ENCODE measurements at places on chromosomes 16 and 17. TPM values are rescaled to one million over a fixed set of nuclear protein-coding genes. Genes with fewer than 3 reads are reported as not detected.
A peak's percentile ranks its signal among the peaks of the same experiment; 100 is the strongest.

GRCh38 chr17:40061609-40062038, 1.1 kb upstream of the THRA start:
- DNase-seq: no peak

GRCh38 chr16:12178251-12178990, 201.9 kb downstream of the SNX29 start:
- no peak for DNase-seq

DNA sequence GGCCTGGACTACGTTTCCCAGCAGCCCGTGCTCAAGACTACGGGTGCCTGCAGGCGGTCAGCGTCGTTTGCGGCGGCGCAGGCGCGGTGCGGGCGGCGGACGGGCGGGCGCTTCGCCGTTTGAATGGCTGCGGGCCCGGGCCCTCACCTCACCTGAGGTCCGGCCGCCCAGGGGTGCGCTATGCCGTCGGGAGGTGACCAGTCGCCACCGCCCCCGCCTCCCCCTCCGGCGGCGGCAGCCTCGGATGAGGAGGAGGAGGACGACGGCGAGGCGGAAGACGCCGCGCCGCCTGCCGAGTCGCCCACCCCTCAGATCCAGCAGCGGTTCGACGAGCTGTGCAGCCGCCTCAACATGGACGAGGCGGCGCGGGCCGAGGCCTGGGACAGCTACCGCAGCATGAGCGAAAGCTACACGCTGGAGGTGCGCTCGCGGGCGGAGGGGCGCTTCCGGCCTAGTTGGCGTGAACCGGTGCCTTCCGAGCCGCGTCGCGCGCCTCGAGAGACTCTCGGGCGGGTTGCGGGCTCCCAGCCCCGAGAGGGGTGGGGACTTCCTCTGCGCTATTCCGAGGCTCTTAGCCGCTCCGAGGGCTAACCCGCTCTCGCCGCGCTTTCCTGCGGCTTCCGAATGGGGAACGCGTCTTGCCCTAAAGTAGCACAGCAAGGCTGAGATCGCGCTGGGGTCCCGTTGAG, at the start of gene RBL2:
Gene RBL2 (plus strand): TSS at position 95 of the 689 bp plus-strand sequence. CDS start 86 bp downstream, at position 181.
- peak; percentile 94 for DNase-seq

DNA sequence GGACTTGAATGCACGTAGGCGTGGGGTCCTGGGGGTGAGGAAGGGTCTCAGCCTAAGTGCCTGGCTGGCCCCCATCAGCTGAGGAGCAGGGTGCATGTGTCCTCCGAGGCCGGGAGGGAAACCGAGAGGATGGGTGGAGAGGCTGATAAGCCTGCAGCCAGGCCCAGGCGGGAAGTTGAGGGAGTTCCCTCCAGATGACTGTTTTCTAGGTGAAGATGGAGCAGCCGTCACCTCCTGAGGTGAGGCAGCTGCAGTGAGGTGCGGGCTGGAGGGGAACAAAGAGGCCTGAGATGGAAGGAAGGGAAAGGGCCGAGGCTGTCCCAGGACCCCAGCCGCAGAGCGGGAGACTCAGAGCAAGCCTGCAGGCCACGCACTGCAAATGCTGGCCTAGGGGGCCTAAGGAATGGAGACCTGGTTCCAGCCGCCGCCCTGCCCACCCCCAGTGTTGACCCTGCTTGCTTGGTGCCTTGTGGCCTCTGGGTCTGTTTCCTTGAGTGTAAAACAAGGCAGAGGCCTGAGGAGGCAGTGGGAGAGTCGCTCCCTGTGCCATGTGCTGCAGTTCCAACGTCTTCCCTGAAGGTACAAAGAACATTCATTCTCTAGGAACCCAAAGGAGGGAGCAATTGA, 3.0 kb downstream of the PECAM1 start:
- DNase-seq: peak; percentile 58

- peak; percentile 48 for DNase-seq
These were observed 14.1 kb upstream of the TNS4 start for GRCh38 chr17:40515491-40516041.

DNA sequence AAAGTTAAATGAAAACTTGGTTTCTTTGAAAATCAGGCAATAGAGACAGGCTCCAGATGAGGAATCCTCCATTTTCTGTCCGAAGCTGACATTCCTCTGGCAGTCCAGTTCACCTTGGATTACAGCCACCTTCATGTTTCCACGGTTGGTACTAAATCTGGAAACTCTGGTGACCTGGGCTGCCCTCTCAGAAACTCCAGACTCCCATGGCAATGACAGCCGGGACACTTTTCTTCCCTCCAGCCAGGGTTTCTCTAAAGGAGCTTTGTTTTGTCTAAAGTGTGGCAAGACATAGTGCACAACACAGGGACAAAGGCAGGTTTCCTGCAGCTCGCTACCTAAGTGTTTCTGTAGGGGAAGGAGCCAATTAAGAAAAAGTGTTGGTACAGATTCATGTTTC, 36.0 kb downstream of the CLUAP1 start:
- DNase-seq: no peak

GRCh38 chr17:14741491-14741890, 440.6 kb downstream of the HS3ST3B1 start:
- DNase-seq: no peak

DNA sequence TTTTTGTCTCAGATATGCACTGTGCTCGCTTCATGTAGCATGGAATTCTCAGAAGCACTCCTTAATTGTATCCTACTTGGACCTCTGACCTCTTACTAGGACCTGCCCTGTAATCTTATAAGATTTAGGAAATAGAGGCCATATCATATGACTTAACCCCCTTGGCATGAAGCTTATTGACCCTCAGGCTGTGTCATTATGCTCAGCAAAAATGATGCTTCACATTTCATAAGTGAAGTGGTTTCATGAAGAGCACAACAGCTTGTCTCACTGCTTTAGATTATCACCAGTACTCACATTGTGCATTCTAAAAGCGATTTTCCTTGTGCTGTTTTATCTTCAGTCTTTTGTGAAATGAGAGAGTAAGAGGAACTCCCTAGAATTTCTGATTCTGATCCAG, 6.4 kb downstream of the PHKB start:
- no peak for DNase-seq

Gene AGRP
- 4.9 TPM for total RNA-seq

Gene HCRT
- not detected for total RNA-seq

Gene C16orf54
- total RNA-seq: 7.3 TPM

Gene NOG
- 2.3 TPM for total RNA-seq

Gene KRT39
- 0.35 TPM for total RNA-seq

Gene SNAI3
- total RNA-seq: 7.0 TPM

Gene IGSF6
- total RNA-seq: 88.4 TPM

Data from upper lobe of right lung (tissue), 1 donor.